Activated naive CD8-positive, alpha-beta T cell treated with anti-CD3 and anti-CD28 coated beads, Interleukin-2, amount 10 ng/mL, durations not matched to agents 7 days and 5 days (primary cell): ENCODE measurements at places on chromosomes 5 and 9.

- no peak for DNase-seq
Measured at GRCh38 chr5:127685662-127686061, 17.5 kb upstream of the CCDC192 start.

- peak; percentile 61 for DNase-seq
Measured at GRCh38 chr9:89496645-89497256, 1.2 kb downstream of the SEMA4D start.

- DNase-seq: peak; percentile 60
Measured at GRCh38 chr9:128702949-128703615, 779 bp downstream of the PKN3 start.

DNA sequence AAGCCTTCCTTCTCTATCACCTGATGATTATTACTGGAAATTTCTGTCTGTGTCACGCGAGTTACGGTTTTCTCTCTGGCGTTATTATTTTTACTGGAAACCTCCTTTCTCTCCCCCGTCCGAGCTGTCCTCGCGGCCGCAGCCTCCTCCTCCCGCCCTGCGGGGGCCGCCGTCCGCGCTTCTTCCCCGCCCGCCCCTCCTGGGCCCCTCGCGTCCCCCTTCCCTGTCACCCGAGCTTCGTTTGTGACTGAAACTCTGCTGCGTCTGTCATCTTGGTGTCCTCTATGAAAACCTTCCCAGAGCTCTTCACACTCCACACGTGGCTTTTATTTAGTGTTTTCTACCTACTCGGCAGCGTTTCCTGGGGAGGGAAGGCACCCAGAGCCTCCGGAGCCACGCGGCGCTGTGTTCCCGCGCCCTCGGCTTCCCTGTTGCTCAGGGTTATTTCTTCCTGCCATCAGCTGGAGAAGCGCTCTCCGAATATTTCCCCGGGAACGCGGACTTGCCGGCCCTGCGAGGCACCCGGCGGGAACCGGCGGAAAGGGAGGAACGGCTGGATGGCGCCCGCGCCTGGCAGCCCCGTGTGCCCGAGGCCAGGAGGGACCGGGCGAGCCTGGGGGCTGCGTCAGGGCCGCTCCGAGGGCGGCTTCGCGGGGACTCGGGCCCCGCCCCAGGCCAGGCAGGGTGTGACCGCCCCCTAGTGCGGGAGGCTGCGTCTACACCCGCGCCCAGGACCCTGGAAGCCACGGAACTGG lies 33.9 kb downstream of the TRIP13 start:
- DNase-seq: peak; percentile 54

- DNase-seq: no peak
Measured at GRCh38 chr9:87160148-87161102, 213.1 kb upstream of the GAS1 start.

DNA sequence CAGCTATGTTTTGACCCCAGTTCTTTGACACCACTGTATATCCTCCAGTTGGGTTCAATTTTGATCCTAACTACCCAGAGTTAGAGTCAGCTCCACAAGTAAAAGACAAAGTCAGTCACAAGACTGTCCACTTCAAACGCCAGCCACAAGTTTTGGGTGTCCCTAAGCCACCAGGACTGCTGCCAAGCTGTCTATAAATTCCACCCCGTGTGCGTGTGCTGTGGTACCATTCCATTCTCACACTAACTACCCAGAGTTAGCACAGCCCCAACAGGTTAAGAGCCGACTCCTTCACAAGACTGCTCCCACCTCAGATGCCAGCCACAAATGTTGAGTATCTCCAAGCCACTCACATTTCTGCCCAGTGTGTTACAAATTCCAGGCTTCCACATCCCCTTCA lies 56.7 kb downstream of the APC start:
- no peak for DNase-seq

DNA sequence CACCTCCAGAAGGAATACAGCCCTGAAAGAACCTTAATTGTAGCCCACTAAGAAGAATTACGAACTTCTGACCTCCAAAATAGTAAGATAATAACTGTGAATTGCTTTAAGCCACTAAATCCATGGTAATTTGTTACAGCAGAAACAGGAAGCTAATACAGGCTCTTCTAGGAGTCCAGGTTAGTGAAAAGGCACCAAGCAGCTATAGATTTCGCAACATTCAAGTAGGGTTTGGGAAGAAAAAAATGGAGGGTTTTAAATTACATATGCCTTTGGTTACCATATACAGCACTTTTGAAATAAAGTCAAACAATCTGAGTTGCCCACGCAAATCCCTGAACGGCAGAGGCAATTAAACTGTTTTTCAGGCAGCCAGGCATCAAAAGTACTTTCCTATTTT lies 1.7 kb upstream of the ACTL7A start:
- no peak for DNase-seq
